ENCODE measurements at places on chromosomes 2 and 18.

DNA sequence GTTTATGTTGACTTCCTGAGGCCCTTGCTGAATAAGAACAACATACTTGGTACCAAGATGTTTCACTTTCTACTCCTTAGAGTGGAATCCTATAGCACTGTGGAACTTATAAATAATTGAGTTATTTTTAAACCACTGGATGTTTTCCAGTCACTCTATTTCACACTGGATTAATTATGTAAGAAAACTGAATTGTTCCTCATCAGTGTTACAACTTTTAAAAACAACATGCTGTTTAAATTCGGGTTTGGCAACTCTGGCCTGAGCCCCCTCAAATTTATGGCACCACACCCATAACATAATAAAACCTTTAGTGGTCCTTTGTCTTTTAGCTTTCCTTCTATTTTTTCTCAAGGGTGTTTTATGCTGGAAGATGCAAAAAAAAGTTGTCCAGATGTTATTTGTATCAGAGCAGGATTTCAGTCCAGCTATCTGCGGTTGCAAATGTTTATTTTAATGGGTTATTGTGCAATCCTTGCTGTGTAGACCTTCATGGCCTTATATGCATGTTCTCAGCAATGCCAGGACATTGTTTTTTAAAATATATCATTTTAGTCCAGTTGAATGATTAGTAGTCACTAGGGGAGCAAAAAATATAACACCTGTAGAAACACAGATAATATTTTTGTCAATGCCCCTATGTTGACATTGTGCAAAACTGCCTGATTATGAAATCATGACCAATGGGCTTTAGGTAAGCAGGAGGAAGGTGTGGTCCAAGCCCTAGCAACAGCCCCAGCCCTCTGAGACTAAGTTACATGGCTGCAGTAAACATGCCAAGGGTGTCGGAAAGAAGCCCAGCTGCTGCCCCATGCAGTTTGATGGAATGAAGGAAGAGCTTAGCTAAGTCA, 638.0 kb upstream of the ZEB2 start:
- no peak for DNase-seq

- no peak for DNase-seq
Measured at GRCh38 chr18:48896875-48897511, 53.8 kb downstream of the SMAD7 start.

- no peak for DNase-seq
Measured at GRCh38 chr18:76752400-76752799, 70.0 kb upstream of the ZNF236 start.

DNA sequence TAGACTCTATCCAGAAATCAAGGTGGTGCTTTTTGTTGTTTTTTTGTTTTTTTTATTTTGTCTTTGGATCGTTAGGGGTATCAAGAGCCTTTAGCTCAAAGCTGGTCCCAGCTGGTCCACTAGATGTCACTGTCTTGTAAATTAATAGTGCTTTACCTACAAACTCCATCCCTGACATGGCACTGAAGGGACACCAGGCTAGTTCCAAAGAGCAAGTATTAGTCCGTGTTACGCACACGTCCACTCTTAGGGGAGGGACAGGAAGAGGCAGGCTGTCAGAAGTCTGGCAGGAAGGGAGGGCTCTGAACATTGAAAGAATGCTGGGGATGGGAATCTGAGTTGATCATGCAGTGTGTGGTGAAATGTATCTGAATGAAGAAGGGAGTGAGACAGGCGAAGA, 85.9 kb upstream of the CCBE1 start:
- peak; percentile 75 for DNase-seq

GRCh38 chr18:68438536-68438935, 276.4 kb downstream of the TMX3 start:
- no peak for DNase-seq

- DNase-seq: no peak
Measured at GRCh38 chr2:217011576-217011975, 151.7 kb upstream of the TNP1 start.

- DNase-seq: no peak
Measured at GRCh38 chr18:313931-314330, 46.1 kb upstream of the THOC1 start.

GRCh38 chr2:12257476-12257875, 459.3 kb upstream of the TRIB2 start:
- DNase-seq: no peak

DNA sequence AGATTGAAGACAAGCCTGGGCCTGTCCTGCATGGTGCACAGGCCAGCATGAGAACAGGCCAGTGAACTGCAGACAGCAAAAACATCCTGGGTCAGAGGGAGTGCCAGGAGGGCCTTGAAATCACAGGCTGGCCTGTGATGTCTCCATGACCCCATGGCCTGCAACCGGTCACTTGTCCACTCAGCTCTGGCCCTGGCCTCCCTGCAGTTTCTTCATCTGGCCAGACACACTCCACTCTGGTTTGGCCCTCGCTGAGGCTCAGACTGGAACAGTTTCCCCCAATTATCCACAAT, 12.6 kb downstream of the CYRIA start:
- no peak for DNase-seq

- DNase-seq: peak; percentile 36
Measured at GRCh38 chr18:46097431-46097800, 680 bp downstream of the ATP5F1A start.

GRCh38 chr2:206920310-206920709, 19.0 kb upstream of the CPO start:
- DNase-seq: no peak

DNA sequence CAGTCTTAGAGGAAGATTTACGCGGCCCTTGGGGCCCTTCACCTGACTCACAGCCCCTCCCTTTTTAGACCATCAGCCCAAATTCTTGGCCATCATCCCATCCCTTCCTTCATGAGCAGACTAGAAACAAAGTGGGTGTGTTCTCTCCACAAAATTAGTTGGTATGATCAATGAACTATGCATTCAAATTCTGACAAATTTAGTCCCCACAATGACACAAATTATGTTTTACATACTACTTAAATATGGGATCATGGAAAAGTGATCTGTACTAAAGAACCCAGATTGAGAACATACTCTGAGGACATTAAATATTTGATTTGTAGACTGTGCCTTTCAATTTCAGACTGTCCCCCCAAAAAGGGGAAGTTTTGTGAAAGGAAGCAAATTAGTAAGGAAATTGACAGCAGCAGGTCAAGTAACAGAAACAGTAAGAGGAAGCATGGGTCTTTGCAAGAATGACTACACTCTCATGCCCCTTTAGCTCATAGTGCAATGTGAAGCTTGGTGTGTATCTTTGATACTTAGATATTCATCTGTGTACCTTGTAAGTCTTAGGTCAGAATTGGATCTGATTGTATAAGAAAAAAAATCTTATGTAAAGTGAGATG, 2.2 kb upstream of the MAPRE2 start:
- no peak for DNase-seq

DNA sequence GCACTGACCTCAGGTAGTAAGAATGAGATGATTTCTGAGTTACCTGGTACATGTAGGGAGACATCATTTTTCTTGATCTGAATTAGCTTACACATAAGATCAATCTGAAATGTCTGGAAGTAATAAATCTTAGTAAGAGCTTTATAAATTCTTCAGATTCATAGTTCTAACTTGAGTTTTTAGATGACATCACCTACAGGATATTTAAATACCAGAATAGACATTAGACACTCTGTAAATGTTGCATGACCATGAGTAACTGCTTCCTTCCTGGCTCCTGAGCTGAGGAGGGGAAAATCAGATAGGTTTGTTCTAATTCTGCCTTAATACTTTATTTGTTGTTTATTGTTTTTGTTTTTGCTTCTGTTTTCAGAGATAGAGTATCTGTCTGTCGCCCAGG, 181.8 kb downstream of the PHLPP1 start:
- DNase-seq: peak; percentile 31

GRCh38 chr18:3593381-3593903, 143.5 kb downstream of the TGIF1 start:
- peak; percentile 71 for DNase-seq

- no peak for DNase-seq
Measured at GRCh38 chr2:11932962-11933361, 186.5 kb downstream of the LPIN1 start.

DNA sequence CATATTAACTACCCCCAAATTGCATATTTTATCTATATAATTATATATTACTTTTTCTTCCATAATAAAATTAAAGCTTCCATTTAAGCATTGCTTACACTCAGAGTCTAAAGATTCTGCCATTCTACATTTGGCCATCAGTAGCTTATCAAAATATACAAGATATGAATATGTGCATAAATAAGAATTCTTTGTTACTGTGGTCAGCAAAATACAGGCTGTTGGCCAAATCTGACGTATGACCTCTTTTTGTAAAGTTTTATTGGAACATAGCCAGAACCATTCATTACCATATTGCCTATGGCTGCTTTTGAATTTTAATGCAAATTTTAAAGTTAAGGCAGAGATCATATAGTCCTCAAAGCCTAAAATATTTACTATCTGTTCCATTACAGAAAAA, 643.9 kb upstream of the VRK2 start:
- DNase-seq: no peak

GRCh38 chr18:13546638-13547037, 179.7 kb downstream of the FAM210A start:
- no peak for DNase-seq

- DNase-seq: no peak
Measured at GRCh38 chr2:134220344-134220974, 33.4 kb upstream of the MGAT5 start.

- no peak for DNase-seq
Measured at GRCh38 chr2:27307545-27308358, 493 bp downstream of the UCN start.

DNA sequence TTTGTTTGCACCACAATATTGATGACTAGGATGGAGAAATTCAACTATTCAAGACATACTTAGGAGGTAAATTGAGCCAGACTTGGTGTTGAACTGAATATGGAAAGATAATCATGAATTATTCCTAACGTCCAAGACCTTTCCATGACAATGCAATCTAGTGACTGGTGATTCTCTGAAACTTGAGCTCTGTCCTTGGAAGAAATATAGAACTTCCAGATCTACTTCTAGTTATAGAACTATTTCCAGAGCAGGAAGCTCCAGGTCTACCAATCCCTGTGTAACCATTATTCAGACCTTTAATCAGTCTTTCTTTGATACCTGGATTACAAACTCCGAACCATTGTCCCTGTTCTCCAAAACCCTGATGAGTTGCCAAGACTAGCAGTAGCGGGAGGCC, 272.6 kb upstream of the SLC14A2 start:
- no peak for DNase-seq

GRCh38 chr2:96665083-96665569, 22.6 kb downstream of the FER1L5 start:
- DNase-seq: peak; percentile 98

- no peak for DNase-seq
Measured at GRCh38 chr2:64852771-64853241, 136.4 kb upstream of the SLC1A4 start.

GRCh38 chr18:9353596-9353995, 19.0 kb downstream of the TWSG1 start:
- DNase-seq: no peak

DNA sequence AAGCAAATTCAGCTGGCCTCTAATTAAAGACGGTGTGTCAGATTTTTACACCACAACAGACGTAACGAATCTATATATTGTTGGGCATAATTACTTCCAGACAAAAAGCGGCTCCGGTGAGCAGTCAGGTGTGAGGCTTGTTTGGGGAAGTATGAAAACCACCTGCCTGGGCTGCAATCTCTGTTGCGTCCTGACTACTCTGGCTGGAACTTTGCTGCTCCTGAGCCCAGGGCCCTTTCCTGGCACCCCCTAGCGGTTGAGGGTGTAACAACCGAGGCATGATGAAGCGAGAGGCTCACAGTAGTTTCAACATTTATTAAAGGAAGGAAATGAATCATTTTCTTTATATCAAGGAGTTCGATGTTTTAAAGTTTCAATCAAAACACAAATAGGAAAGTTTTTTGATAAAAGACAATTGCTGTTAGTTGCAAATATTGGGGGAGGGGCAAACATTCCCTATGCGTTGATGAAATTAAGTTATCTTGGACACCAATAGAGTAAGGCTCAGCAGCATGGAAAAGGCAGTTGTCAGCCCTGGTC, 10.6 kb upstream of the ITGB6 start:
- peak; percentile 45 for DNase-seq

DNA sequence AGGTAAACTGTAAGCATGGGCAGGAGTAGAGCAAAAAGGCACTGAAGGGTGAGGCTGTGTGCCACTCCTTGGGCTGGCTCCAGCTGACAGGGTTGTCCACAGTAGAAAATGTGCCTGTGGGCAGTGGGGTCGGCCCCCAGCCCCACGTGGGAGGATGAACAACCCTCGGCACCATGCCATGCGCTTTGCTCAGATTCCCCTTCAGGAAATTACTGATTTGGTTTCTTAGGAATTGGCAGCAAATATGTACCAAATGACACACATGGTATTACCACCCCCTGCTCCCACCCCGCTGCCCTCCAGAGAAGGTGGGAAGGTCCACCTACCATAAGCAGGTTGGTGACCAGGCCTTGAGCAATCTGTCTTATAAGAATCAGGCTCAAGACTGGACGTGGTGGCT, 13.6 kb downstream of the ADCY3 start:
- DNase-seq: no peak

DNA sequence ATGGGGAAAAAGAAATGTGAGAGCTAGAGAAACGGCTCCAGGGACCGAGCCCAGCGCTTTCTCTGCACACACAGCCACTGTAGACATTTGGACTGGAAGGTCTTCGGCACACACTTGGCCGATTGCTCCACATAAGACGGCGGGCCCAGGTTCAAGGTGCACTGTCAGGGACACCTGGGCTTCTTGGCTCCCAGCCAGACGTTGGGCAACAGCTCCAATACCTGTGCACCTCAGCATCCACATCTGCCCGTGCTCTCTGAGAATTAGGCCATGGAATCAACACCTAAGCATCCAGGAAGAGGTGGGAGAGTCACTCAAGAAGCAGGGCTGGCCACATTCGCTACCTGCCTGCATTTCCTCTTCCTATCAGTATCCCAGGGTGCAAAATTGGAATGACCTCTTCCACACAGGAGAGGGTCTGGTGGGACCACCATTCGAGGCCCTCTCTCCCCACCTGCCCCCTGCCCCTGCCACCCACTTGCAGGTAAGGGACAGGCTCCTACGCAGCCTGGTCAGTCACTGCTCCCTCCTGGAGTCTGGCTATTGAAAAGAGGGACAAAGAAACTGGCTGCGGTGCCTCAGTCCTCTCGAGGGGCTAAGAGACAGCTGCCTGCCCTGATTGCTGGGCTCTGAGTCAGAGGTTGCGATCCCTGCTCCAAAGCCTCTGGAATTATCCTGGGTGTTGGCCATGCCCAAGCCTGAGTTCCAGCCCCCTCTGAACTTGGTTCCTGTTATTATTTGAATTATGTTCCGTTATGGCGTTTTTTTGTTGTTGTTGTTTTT, 40.1 kb upstream of the TAF1B start:
- no peak for DNase-seq

DNA sequence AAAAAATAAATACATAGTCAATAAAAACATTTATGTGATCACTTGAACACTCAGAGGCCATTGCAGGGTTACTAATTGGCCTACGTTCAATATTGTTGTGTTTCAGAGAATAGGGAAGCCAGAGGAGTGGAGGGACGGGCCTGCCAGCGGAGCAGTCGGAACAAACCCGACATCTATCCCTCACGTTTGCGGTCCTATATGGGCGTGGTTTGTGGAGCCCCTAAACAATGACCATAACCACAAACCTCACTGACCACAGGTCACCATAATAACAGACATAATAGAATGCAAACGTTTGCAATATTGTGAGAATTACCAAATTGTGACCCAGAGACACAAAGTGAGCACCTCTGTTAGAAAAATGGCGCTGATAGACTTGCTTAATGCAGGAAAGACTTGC, 19.5 kb upstream of the ZNF516 start:
- no peak for DNase-seq

GRCh38 chr18:40939656-40940515, 1015.1 kb upstream of the PIK3C3 start:
- DNase-seq: no peak
